ENCODE measurements at places on chromosomes 7 and 10.
A peak's percentile ranks its signal among the peaks of the same experiment; 100 is the strongest.

- no peak for DNase-seq
These were observed 16.1 kb downstream of the COL26A1 start for GRCh38 chr7:101378751-101379174.

DNA sequence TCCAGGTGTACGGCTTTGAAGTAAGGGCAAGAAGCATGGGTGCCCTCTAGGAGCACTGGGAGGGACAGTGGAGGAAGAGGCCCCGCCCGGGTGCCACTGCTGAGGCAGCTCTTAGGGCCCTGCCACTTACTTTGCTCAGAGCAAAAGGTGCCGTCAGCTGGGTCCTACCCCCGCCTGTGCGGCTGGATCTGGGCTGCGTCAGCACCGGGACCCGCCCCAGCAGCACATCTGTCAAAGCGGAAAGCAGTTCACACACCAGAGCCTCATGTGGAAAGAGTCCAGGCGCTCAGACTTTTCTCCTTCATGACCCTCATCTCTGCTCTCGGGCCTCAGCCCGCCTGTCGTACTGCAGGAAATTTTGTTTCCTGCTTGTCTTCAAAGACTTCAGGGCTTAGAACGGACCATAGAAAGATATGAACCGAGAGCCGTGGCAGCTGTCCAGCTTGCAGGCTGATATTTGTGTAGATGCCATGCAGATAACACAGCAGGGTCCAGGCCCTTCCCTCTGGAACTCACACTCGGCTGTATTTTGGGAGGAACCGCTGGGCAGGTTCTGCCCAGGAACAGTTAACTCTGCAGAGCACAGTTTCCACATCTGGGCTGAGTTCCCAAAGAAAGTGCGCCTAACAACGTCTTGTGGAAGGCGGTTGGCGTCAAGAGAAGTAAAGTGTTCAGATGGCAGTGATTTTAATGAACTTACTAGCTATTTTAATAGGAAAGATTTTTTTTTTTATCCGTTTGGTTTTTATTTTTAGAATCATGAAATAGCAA lies 44.3 kb upstream of the PRKAR1B start:
- no peak for DNase-seq

DNA sequence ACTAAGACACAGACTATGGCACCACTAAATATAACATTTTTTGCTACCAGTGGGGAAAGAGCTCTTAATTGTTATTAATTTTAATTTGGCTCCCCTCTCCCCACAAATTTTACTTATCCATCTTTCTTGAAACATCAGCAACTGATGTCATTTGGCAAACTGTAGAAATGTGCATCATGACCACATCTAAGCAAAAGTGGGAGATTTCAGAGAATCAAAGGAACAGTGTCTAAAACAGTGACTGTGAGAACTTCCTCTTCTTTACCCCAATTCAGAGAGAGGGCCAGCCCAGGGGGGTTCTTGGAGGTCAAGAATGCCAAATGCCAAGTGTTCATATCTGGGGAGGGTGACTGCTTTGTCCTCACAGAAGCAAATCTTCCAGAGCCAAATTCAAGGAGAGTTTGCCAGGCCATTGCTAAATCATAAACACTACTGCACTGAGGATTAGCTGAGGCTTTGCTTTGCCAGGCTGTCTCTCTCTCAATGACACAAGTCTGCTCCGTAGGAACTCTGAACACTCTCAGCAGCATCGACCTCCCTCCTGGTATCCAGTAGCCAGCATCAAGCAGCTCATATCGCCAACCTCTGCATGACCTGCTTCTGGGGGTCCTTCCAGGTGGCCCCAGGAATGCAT lies 65.6 kb downstream of the ITIH5 start:
- no peak for DNase-seq

- no peak for DNase-seq
These were observed 82.7 kb upstream of the WIPF3 start for GRCh38 chr7:29723599-29723998.

DNA sequence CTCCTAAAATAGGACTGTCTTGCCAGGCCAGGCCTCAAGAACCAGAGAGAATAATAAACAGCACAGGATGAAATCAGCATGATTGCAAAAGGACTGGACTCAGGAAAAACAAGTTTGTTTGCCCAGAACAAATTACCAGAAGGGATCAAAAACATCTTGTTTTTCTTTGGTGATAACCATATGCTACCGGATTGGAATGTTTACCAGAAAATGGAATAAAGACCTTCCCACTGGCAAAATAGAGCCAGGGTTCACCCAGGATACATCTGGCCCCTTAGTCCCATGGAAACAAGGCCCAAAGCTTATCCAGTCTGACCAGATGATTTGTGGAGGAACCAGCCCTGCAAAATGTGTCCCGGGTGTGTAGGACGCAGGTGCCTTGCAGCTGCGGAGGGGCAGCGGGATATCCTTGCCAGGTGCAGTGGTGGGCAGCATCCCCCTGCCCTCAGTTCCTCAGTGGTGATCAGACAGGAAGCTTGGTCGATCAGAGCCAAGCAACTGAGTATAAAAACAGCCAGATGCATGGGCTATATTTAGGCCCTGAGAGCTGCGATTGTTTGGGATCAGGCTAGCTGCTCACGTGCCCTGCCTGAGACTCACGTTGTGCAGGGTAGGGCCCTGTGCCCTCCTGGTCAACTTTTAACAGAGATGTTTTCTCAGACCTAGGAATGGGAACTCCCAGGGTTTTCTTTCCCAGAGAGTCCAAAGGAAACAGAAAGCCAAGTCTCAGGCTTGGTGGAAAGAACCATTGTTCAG lies 4.6 kb upstream of the ZNF22 start:
- DNase-seq, result no peak

DNA sequence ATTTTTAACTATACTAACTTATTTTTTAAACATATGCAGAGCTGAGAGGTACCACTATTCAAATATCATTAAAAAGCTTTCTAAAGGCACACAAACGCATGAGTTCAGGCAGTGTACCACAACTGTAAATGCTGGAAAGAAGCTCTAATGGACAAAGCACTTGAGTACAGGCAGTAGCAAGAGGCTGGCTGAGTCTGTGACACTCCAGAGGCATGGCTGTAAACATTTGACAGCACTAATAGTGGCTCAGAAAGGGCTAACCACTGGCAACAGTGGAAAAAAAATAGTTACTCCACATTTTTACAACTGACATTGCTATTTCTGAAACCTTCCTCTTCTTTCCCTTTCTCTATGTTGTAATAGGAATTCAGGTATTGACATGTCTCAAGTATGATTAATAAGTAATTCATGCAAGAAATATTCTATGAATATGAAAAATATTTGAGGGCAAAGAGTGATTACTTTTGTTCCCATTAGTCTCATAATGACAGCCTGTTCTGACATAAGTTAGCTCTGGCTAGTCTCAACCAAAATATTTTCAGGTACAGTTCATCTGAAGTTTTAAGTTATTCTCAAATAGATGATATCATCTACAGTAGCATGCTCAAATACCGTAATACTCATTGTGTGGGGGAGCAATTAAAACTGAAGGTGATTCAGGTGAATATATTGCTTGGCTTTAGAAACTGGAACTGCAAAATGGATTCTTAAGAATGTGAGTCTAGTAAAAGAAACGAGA lies 324.0 kb upstream of the POT1 start:
- DNase-seq, result no peak

DNA sequence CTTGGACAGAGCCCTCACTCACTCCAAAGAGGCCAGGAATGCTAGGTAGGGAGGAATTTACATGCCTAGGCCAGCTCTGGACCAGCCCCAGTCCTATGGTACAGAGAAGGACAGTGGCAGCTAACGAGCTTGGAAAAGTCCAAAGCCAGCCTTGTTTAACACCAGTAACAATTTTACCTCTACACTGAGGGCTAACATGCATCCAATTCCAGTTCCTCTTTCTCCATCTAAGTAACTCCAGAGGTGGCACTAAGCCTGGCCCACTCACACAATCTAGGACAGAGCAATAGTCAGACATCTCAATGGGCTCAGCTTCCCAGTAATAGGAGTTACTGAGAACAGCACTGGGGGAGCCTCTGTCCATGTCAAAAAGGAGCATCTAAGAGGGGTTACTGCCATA lies 5.7 kb upstream of the LCOR start:
- no peak for DNase-seq

- DNase-seq, result no peak
These were observed 17.9 kb downstream of the OGDHL start for GRCh38 chr10:49744091-49744685.

DNA sequence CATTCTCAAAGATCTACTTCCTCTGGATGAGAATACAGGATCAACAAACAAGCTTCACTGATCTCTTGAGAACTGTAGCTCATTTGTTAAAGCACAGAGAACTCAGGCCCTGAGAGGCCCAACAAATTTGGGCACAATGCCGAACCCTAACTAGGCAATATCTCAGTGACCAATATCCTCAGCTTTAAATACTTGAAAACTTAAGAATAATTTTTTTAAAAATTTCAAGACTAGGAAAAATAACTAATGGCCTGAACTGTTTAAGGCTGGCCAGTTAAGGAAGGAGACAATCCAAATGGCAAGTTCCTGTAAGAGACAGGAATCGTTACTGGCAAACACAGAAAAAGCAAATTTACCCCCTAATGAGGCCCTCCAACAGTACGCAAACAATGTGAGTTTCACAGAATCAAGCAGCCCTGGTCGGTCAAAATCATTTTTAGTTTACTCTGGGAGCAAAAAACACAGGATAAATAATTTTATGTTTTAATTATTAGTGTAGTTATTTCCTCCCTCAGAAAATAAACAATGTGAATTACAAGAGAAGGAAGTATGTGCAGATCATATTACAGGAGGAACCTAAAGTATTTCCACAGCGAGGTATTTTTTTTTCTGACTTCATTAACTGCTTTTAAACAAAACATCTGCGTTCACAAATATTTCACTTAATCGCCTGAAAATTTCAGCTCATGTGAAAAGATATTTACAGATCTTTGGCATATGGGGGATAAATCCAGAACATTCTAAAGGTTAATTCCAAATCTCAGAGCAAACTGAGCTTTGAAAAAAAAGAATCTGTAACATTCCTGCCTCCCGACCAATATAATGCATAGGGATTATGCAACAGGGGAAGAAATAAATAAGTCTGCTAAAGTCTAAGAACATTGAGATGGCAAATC lies 39.5 kb downstream of the NT5C2 start:
- no peak for DNase-seq

- DNase-seq, result peak; percentile 24
These were observed 49.1 kb downstream of the GCC1 start for GRCh38 chr7:127536394-127536691.

- no peak for DNase-seq
These were observed 221.5 kb downstream of the ADAM12 start for GRCh38 chr10:126166797-126167196.

DNA sequence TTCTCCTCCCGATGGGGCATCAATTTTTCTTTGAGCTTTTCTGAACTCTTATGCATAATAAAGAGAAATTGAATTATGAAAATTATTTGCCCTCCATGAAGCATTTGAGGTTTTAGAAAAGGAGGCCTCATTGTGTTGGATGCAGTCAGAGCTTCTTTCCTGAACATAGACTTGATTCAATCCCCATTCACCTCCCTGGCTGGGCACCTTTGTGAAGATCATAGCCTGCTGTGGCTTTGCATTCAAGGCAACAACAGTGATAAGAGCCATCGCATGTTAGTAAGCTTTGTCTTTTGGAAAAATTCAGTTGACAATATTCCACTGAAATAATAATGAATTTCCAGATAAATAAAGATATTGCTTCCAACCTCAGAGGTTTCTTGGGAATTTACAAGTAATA lies 87.1 kb downstream of the TRIL start:
- DNase-seq, result no peak

GRCh38 chr7:106484562-106484961 lies 176.4 kb downstream of the CCDC71L start:
- no peak for DNase-seq

DNA sequence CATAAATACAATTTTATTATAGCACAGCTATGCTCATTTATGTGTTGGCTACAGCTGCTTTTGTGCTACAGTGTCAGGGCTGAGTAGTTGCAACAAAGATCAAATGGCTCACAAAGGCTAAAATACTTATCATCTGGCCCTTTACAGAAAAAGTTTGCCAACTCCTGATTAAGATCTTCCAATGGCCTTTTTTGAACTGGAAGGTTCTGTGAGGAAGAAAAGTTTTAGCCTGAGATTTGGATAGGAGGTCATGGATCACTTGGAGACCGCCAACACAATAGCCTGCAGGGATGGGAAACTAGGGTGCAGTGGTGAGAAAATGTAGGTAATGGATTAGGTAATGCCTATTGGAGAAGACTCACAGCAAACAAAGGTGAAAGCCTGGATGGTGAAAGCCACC lies 169.8 kb downstream of the NOC3L start:
- DNase-seq, result no peak

DNA sequence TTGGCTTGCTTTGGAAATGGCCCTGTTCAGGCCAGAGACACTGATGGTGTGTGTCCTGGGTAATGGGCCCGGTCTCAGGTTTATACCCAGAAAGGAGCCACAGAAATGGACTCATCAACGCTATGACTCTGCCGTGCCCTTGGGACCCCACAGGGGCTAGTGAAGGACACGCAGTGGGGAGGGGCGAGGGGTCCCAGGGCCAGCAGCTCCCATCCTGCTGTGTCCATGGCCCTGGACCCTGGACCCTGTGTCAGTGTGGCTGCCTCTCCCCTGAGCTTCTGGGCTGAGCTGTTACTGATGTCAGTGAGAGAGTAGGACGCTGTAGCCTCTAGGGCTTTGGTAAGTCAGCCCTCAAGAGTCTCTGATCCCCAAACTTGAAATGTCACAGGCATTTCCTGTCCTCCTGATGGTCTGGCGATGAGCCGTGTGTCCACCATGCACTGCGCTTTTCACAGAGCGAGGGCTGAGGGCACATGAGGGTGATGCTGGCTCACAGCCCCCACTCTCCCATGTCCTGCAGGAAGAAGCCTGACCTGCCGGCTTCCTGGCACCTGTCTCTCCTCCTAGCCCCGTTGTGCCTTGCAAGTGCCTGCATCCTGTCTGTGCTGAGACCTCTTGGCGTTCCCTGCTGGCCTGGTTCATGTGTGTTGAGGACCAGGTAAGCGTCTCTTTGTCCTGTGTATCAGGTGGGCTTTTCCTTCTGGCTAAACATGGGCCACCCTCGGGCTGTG lies 4.4 kb downstream of the ZNF316 start:
- DNase-seq, result no peak

- DNase-seq, result no peak
These were observed 388.7 kb upstream of the SEMA3A start for GRCh38 chr7:84583331-84583730.

DNA sequence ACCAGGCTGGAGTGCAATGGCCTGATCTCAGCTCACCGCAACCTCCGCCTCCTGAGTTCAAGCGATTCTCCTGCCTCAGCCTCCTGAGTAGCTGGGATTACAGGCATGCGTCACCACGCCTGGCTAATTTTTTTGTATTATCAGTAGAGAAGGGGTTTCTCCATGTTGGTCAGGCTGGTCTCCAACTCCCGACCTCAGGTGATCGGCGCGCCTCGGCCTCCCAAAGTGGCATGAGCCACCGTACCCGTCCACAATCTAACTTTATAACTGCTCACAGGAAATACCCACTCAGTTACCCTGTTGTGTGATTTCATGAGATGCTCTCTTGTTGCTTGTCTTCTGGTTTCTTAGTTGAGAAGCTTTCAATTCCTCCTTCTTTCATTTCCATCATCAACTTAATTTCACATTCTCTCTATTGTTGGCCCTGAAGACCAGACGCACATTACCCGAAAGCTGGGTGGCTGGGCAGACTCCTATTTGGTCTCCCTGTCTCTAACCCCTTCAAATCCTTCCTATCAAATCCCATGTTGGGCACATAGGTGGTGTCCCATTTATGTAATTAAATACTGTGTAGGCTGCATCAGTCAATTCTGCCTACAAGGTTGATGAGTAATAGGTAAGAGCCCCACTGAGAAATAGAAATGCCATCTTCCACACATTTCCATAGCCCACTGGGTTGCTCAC lies 1.1 kb upstream of the GSTO2 start:
- DNase-seq, result no peak

GRCh38 chr10:132272231-132272971 lies 35.3 kb downstream of the STK32C start:
- DNase-seq, result no peak
